CD4-positive, alpha-beta T cell treated with Interleukin-15 for 4 hours (primary cell): ENCODE measurements at places on chromosomes 1 and 21.

DNA sequence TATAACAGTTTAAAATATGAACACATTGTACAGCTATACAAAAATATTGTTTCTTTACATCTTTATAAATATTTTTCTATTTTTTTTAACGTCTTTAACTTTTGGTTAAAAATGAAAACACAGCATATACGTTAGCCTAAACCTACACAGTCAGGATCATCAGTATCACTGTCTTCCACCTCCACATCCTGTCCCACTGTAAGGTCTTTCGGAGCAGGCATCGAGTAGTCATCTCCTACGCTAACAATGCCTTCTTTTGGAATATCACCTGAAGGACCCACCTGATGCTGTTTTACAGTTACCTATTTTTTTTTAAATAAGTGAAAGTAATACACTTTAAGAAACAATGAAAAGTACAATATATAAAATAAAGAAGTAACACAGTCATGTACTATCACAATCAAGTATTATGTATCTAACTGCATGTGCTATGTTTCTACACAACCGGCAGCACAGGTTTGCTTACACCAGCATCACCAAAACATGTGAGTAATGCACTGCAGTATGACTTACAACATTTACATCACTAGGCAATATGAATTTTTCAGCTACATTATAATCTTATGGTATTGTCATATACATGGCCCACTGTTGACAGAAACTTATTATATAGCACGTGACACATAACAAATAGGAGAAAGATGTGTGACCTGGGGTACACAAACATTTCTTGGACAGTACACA, 254.4 kb downstream of the AKT3 start:
- peak; percentile 42 for DNase-seq

- DNase-seq = no peak
Measured at GRCh38 chr1:173301507-173301906, 94.4 kb upstream of the TNFSF4 start.

- DNase-seq = no peak
Measured at GRCh38 chr1:243346016-243346415, 90.2 kb downstream of the SDCCAG8 start.

GRCh38 chr1:12370333-12370975, 140.6 kb downstream of the VPS13D start:
- no peak for DNase-seq

DNA sequence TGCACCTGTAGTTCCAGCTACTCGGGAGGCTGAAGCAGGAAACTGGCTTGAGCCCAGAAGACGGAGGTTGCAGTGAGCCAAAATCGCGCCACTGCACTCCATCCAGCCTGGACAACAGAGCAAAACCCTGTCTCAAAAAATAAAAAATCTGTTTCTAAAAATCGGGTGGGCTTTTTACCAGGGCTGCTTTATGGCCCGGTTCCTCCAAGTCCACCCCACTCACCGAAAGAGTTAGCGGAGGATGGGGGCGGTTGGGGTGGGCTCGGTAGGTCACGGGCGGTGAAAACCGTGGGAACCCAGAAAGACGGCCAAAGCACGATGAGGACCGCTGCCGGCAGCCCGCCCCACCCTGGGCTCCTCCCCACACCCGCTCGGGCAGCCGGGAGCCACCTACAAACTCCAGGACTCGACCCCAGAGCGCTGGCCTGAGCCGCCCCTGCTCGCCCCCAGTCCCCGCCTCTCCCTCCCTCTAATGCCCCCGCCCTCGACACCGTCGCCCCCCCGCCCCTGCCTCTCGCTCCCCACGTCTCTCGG, 846 bp upstream of the PER3 start:
- no peak for DNase-seq
